Heart left ventricle (tissue), 16 donors: ENCODE measurements at places on chromosomes 1 and 21. TPM values are rescaled to one million over a fixed set of nuclear protein-coding genes. Genes with fewer than 3 reads are reported as not detected.

GRCh38 chr1:15799004-15799867, 8.2 kb downstream of the UQCRHL start:
- peak; percentile 78 for DNase-seq

GRCh38 chr1:162757476-162757875, 33.0 kb upstream of the HSD17B7 start:
- DNase-seq, result no peak

DNA sequence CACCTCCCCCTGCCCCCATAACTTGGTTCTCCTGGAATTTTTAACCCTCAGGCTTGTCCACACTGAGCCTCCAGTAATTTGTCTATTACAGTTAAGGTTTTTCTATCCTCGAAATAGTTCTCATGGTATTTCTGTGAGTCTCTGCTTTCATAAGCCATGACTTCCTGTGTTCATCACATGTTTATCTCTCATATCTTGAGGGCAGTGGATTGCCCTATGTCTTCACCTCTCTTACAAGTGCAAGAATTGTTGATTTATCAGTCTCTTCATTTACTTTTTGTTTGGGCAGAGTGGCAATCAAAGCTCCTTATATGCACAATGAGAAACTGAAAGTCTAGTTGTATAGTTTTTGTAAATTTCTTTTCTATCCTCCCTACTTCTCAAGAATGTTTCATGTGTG, 328.4 kb downstream of the PLA2G4A start:
- no peak for DNase-seq

DNA sequence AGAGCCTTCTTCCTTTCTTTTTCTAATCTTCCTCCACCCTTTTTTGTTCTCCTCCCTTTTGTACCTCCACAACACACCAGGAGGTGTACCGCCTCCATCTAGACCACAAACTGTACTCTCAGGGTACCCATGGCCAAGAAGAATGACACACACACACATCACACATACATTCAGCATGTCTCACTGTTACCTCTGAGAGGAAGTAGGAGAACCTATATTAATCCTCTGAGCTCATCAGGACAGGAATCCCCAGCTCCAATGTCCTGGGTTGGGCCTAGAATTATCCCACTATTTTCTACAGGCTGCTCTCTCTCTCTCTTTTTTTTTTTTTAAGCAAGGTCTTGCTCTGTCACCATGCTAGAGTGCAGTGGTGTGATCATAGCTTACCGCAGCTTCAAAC, 36.7 kb downstream of the ATP2B4 start:
- DNase-seq, result no peak

DNA sequence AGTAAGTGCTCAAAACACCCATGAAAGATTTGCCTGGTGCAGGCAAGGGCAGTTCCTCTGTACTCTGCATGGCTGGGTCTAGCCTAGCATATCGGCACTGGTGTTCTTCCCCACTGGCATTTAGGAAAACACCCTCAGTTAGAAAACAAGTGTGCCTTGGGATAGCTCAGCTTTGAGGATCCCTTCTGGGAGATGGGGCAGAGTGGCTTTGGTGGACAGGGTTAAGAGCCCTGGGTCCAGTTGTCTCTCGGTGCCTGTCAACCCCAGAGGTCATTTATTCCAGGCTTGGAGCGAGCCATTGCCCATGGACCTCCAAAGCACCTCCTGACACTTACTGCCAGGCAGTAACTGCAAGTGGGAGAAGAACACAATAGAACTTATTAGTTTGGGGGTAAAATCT, 80.8 kb upstream of the DIRAS3 start:
- DNase-seq, result no peak

DNA sequence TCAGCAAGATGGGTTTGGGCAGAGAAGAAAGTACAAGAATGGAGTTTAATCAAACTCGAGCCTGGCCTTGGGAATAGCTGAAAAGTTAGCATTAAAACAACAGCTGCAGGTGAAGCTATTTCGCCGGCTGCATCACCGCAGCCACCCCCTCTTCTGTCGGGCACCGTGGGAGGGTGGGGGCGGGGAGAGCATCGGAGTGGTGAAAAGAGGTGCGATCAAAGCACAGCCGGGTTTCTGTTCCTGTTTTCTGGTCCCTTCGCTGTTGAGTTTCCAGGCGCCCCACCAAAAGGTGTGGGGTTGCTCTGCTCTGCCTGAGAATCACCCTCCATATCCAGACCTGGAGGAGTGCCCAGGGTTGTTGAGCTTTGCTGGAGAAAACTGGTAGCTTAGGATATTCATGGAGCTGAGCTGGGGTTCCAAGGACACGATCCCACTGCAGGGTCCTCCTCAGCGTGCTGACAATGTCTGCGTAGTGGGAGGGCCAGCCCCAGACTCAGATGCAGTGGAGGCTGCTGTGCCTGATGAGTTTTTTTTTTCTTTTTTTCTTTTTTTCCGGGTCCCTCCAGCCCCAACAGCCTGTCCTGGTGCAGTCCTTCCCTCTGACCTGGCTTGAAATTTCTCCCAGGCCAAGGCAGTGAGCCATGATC, 127.5 kb upstream of the C1orf174 start:
- no peak for DNase-seq

DNA sequence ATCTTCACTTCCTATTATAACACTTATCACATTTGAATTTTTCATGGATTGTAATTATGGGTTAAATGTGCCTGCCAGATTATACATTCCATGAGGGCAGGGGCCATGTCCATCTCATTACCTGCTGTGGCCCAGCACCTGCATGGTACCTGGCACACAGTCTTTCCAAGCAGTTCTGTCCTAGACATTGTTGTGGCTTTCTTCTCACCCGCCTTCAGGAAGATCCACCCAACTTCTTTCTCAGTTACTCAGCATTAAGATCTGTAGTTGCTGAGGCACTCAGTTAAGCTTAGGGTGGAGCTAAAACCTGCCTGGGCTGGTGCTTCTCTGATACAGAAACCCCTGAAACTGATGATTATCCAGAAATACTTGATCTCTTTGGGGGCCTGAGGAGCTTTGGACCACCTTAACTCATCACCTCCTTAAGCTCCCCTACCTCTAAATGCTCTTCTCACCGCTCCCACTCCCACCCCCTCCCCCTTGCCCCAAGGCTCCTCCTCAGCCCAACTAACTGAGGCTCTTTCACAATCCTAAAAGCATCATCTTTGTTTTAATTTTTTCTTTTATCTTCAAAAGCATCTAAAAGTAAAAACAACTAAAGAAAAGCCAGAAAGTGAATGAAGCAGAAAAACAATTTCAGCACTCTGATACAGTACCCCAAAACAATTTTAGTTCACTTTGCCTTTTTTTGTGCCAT, 190.6 kb downstream of the FGGY start:
- DNase-seq, result no peak

GRCh38 chr21:35697321-35697808, 363.0 kb downstream of the SETD4 start:
- DNase-seq, result peak; percentile 83

DNA sequence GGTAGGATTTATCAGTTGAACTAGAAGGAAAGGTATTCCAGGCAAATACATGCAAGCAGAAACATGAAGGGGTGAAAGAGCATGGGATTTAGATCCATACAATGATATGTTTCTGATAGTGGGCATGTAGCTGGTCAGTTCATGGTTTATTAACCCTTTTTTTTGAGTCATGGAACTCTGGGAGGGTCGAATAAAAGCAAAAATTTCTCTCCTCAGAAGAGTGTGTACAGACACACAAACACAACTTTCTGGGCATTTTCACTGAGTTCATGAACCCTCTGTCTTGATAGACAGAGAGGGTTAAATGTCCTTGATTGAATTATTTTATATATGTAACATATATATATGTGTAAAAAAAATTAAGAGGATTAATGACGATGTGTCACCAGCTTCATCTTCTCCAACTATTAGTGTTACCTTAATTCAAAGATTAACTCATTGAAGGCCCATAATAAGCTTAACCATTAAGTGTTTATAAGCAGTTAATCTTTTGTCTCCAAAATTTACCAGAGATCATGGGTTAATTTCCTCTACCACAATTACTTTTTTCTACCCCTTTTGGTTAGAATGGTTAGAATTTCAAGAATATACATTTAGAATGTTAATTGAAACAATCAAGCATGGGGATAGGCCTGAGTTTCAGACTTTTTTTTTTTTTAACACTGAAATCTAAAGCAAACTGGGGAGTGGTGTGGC, 4.6 kb downstream of the JUN start:
- DNase-seq, result no peak

- DNase-seq, result no peak
These were observed 116.9 kb upstream of the RAB4A start for GRCh38 chr1:229153955-229154548.

DNA sequence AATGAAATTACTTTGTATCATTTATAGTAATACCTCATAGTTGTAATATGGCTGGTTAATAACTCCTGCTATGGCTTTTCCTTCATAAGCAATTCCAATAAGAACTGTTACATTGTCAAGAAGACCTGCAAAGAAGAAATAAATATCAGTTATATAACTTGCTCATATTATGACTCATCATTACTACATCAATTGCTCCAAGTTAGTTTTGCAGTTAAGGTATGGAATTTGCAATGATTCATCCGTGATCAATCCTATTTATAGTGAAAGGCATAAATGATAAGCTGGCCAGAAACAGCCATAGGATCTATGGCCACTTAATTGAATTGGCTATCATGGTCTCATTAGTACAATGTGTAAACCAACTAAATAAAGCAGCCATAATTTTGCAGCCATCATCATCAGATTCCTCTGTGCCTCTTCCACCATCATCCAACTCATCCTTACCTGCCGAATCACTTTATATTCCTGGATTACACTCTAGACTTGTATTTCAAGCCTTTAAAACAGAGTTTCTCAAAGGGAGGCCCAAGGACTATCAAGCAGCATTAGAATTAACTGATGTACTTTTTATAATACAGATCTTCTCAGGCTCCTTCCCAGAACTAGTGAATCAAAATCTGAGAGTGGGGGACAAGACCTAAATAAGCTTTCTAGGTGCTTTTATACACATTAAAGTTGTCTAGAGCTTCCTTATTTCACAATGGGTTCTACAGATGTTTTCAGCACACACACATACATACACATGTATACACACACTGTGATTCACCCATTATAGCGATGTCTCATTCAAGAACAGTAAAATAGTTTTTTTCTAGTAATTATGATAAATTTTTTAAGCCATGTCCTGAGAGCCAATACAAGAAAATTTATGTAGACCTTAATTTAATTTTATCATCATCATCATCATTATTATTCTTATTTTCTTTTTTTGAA, 21.2 kb upstream of the EPRS1 start:
- DNase-seq, result no peak

DNA sequence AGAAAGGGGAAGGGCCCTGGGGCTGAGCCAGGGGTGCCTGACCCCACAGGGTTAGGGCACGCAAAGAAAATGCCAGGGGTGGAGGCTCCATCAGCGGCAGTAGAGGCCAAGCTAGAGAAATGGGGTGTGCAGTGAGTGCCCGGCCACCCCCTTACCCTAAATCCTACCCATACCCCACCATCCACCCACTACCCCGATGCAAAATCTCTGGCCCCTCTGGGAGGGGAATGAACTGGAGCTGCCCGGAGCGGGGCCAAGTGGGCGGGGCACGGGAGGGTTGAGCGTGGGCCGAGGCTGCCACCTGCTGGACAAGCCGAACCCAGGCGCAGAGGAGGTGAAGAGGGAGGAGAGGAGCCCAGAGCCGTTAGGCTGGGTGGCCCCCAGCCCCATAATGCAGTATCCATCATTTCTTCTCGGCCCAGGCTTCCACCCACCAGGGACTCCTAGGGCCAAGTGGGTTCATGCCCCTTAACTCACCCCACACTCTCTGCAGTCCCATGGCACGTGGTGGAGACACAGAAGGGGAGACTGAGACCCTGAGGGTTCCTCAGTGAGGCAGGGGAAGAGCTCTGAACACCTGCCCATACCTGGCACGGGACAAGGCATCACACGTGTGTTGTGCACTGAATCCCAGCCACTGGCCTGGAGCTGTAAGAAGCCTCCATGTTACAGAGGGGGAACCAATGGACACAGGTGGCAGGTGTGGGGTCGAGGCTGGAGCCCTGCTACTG, 1.4 kb upstream of the C1QC start:
- DNase-seq, result peak; percentile 77

DNA sequence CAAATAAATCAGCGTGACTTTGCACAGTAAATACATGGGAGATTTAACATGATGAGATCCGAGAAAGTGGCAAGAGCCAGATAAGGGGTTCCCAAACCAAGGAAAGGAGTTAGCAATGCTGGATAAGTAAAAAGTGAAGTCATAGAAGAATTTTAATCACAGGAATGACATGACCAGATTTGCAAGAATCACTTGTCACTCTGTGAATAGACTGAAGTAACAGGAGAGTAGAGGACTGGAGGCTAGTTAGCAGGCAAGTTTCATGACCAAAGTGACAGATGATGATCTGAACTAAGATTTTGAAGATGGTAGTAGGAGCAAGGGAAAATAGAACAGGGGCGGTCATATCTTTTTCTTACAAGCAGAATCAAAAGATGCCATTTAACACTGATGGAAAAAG, 8.4 kb downstream of the CFH start:
- no peak for DNase-seq

GRCh38 chr1:229406798-229407197, 27.1 kb downstream of the ACTA1 start:
- no peak for DNase-seq

DNA sequence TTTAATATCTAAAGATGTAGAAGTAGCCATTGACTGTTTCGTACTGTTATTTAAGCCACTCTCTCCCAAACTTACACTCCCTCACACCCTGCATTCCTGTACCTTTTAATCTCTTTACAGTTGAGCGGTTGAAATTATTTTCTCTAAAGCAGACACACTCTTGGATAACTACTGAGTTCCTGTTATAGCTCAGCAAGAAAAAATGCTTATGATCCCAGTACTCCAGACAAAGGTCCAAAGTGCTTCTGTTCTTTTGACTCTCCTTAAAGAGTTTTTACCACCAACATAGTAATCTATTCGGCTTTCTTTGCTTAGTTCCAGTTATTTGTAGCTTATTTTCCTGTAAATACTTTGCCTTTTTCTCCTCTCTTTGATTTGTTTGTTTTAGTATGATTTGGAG, 100.1 kb downstream of the ATF6 start:
- DNase-seq, result no peak

- no peak for DNase-seq
These were observed 19.5 kb upstream of the MFN2 start for GRCh38 chr1:11960715-11961114.

GRCh38 chr21:36913247-36914169, 53.0 kb downstream of the HLCS start:
- DNase-seq, result no peak

DNA sequence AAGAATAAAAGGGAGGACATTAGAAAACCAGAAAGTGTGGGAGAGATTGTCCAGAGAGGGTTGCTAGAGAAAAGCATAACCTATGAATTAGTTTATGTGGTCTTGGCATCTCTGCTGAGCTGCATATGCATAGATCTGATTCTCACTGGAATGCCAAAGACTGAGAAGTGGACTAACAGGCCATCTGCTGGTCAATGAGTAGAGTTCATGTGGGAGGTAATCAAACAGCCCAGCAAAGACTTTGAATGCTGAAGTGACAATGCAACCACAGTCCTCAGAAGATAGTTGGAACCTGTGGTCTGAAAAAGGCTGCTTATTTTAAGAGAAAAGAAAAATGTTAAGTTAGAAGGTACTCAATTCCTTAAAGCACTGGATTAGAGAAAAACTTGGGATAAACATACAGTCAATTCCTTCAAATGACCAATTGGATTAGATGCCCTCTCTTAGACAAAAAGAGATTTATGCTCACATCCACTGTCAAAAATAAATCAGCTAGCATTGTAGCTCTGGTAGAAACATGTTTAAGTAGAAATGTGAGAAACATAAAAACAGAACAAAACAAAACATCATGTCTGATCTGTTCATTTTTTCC, 382.8 kb downstream of the AMY1C start:
- no peak for DNase-seq

Gene COL6A1
- 149 TPM for polyA plus RNA-seq

Gene ACKR1
- 12.1 TPM for polyA plus RNA-seq

Gene GBP7
- not detected for polyA plus RNA-seq

Gene CFHR4
- polyA plus RNA-seq, result not detected

Gene OR2W3
- polyA plus RNA-seq, result not detected

Gene FCRLB
- polyA plus RNA-seq, result 0.30 TPM
